RPMI7951 (cell line): ENCODE measurements at places on chromosomes 16 and 17.

DNA sequence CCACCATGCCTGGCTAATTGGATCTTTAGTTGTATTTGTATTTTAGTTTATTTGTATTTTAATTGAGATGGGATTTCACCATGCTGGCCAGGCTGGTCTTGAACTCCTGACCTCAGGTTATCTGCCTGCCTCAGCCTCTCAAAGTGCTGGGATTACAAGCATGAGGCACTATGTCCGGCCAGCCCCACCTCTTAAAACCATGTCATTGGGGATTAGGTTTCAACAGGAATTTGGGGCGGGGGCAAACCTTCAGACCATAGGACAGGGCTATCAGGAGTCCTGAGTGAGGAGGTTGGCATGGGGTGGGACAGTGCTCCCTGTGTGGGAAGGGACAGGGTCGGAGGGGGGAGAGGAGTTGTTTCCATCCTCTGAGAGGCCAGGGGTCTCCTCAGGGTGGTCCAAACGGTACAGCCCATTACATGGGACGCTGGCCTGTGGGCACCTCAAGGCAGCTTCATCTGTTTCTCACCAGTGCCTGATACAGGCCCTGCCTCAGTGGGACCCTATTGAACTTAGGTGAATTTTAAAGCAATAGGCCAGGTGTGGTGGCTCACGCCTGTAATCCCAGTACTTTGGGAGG, 21.6 kb downstream of the GAA start:
- no peak for DNase-seq

- DNase-seq = peak; percentile 42
Observed at GRCh38 chr17:46053911-46054534, 55.0 kb downstream of the STH start.

DNA sequence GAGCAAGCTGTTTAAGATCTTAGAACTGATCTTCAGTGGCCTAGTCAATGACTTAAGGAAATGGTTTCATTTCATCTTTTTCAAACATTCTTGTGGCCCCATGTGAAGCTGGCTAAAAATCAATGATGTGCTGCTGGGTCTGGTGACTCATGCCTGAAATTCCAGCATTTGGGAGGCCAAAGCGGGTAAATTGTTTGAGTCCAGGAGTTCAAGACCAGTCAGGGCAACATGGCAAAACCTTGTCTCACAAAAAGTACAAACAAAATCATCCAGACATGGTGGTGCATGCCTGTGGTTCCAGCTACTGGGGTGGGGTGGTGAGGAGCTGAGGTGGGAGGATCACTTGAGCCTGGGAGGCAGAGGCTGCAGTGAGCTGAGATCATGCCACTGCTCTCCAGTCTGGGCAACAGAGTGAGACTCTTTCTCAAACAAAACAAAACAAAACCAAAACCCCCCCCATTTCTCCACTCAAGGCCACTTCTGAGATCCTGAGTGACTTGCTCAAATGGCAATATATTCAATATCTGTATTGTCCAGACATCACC, 17.4 kb upstream of the COL1A1 start:
- peak; percentile 87 for DNase-seq

GRCh38 chr17:31596382-31597323, 205.2 kb downstream of the RAB11FIP4 start:
- peak; percentile 99 for DNase-seq

DNA sequence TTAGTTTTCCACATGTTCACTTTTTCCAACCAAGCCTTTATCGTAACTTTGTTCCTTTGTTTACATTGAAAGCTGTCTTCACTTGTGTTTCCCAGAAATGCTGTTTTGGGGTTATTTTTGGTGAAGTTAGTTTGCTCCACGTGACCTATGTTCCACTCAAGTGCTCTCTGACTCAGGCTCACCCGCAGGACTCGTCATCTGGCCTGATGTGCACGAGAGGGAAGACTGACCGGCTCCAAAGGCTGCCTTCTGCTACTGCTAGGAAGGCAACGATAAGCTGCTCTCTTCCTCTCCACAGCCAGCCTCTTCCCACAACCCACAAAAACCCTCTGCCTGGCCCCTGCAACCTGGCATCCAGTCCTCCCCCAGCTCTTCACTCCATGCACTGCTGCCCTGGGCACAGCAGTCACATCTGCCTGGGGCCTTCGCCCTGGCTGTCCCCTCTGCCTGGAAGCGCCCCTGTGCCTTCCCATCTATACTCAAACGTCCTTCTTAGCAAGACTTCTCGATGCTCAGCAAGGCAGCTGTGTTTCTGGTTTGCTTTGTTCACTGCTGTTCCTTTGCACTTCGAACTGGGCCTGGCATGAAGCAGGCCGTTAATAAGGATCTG, 28.0 kb downstream of the ZCCHC14 start:
- peak; percentile 96 for DNase-seq

- no peak for DNase-seq
Observed at GRCh38 chr17:17351356-17351891, 48.3 kb downstream of the NT5M start.

DNA sequence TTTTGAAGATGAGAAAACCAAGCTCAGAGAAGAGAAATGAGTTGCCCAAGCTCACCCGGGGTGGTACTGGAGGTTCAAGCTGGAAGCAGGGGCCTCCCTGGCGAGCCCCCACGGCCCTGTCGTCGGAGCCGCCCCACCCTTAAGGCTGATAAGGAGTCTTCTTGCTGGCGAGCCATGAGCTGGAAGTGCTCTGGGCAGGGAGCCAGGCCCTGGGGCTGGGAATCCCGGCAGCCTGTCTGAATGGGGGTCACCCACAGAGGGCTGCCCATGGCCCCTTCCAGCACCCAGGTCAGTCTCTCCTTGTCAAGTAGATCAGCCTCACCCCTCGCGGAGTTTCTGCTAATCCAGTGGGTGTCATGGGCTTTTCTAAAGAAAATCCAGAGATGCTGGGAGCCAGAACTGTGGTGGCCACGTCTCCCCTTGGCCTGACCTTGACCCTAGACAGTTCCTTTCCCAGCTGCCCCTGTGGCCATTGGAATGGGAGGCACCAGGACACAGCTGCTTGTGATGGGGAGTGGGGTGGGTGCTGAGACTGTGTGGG, 1.2 kb upstream of the P2RX1 start:
- peak; percentile 21 for DNase-seq

DNA sequence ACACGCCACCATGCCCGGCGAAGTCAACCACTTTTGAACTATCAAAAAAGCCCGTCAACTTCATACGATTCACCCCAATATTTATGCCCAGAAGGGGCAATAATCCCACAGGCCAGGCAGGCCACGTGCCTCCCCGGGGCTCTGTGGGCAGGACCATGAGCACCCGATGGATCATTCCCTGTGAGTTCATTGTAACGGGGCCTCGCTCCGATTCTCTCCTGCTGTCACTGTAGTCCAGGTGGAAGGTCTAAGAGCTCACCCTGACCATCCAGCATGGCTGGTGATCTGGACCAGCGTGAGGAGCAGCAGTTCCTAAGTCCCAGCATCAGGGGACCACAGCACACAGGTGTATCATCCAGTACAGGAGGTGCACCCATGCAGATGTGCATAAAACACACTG, 77.5 kb upstream of the DOC2B start:
- DNase-seq = no peak

- DNase-seq = no peak
Observed at GRCh38 chr16:56894331-56894917, 29.4 kb downstream of the SLC12A3 start.

DNA sequence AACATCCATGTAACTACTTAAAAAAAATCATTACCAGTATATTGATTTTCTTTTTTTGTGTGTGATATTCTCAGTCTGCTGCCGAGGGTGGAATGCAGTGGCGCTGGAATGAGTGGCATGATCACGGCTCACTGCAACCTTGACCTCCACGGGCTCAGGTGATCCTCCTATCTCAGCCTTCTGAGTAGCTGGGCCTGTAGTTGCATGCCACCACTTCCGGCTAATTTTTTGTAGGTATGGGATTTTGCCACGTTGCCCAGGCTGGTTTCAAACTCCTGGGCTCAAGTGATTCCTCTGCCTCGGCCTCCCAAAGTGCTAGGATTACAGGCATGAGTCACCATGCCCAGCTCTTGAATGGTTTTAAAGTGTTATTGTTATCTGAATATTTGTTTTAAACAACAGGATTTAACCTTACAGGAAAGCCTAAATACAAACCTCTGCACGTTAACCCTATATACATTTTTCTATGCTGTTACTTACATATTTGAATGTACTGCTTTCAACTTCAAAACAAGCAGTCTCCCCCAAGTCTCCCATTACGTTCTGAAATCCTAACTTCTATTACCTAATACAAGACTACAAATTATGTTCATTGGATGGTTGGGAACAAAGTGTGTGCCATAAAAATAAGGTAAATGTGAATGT, 61.7 kb downstream of the KPNA2 start:
- DNase-seq = no peak

GRCh38 chr16:15041271-15042004, 14.4 kb downstream of the NTAN1 start:
- DNase-seq = peak; percentile 63

GRCh38 chr17:66222798-66223350, 6.3 kb downstream of the APOH start:
- DNase-seq = no peak

DNA sequence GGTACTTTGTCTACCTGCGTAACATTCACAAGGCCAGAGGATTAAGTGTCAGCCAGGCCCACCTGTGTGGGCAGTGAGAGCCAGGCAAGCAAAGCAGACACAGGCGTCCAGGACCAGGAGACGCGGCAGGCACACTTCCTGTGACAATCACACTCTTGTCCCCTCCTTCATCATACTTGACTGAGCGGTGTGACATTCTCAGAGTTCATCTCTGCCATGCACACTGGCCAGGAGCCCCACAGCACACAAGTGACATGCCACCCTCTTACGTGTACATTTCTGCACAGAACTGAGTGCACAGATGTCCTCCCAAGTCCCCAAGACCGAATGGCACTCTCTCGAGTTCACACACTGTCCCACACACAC, 8.7 kb downstream of the PPP1R9B start:
- no peak for DNase-seq

DNA sequence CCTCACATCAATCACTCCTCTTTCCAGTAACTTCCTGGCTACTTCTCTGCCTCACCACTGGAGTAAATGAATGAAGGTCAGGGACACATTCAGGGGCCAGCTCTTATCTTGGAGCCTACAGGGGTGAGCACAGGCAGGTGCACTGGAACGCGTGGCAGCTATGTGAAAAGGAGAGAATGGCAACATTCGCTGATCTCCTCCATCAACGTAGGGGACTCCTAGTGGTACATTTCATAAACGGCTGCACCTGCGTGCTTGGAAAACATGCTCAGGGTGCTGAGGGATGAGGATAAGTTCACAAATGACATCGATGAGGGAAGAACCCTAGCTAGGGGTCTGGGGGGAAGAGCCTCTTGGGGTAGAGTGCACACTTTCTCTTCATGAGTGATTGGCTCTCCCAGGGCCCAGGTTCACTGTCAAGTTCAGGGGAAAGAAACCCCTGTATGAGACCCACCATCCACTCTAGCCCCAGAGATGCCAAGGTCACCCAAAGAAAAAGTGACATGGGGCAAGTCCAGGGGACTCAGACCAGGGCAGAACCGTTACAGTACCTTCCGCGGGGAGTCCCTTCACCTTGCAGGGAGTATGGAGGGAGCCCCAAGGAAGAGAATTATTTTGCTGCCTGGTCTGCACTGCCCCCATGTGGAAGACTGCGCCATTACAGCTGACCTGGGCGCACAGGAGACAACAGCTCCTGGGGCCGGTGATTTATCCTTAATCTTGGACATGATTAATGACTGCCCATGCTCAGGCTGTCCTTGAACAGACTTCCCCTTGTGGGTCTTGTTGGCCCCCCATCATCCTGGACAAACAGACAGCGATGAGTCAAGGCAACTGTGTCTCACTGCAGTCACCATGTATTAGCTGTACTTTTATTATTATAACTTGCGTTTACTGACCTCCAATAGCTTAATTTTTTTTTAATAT, 30.1 kb downstream of the VAC14 start:
- DNase-seq = peak; percentile 46

DNA sequence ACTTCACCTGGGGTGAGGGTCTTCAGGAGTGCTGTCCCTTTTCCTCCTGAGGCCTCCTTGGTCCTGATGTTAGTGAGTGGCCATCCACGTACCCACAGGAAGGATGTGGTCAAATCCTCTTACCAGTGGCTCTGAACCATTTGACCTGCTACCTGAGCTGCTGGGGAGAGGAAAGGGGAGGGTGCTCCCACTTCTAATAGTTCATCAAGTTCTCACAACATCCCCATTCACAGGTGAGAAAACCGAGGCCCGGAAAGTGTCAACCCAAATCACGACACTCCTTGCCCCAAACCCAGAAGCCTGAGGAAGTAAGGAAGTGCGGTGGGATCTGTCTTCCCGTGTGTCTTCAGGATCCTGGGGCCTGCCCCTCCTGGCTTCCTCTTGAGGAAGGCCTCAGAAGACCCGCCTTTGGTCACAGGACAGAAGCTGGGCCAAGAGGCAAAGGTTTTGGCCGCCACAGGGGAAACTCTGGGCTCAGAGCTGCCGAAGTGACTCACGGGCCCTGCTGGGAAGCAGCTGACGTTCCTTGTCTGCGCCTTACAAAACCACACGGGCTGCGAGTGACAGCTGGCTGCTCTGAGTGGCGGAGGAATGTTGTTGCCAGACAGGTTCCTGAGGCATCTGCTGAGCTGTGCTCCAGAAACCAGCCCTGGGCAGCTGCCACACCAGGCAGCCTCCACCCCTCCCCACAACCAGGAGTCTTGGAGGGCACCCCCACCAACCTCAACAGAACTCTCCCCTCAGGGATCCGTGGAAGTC, 13.9 kb upstream of the KIFC3 start:
- peak; percentile 95 for DNase-seq

GRCh38 chr17:76944477-76944876, 76.3 kb downstream of the MGAT5B start:
- no peak for DNase-seq

DNA sequence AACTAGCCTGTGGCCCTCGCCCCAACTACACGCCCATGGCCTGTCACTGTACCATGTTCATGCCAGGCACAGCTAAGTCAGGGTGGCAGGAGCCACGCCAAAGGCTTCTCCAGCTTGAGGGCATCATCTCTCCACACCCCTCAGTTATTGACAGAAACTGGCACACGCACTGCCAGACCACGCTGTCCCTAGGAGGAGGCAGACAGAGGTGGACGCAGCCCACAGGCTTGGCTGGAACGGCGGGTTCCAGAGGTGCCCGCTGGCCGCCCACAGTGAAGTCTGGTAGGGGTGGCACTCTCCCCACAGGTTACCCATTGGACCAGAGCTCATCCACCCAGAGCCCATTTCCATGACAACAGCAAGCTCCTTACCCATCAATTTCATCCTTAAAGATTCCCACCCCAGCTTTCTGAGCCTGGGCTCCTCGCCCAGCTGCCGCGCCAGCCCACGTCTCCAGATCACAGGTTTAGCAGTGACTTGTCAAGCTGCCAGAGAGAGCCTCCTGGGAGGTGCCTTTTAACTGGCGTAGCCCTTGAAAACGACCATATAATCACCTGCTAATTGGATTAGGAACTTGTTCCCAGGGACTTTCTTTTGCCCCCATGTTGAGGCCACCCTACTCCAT, 27.9 kb downstream of the RPRML start:
- no peak for DNase-seq

- DNase-seq = peak; percentile 92
Observed at GRCh38 chr16:56477096-56477878, 25.9 kb downstream of the OGFOD1 start.

GRCh38 chr17:290121-290521, 62.5 kb downstream of the RPH3AL start:
- no peak for DNase-seq

- DNase-seq = no peak
Observed at GRCh38 chr17:79872762-79873161, 33.5 kb upstream of the CBX4 start.

- peak; percentile 39 for DNase-seq
Observed at GRCh38 chr17:79987187-79987934, 48.3 kb downstream of the TBC1D16 start.
